Stimulated activated CD8-positive, alpha-beta memory T cell treated with anti-CD3 and anti-CD28 coated beads, Interleukin-15, amount 100 ng/mL, for 1 hour (primary cell): ENCODE measurements at places on chromosomes 5 and 9.

- no peak for DNase-seq
Measured at GRCh38 chr9:111945216-111945615, 48.6 kb downstream of the UGCG start.

DNA sequence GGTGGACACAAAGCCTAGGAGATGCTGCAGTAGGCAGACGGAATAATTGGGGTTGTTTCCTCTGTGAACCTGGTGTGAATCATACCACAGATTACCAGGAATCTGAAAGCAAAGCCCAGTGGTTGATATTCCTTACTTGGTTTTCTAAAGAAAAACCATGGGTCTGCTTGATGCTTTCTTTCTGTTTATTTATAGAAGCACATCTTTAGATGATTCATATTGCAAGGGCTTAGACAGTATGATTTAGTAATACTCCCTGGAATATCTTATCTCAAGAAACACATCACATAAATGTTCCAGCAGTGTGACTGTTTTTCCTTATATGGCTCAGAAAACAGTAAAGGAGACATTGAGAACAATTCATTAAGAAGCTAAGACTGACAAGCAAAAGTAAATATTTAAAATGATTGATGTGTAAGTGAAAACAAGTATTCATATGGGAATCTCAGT lies 623.3 kb downstream of the RAB3C start:
- no peak for DNase-seq

- no peak for DNase-seq
Measured at GRCh38 chr9:4515958-4516375, 25.7 kb downstream of the SLC1A1 start.

- no peak for DNase-seq
Measured at GRCh38 chr5:123705741-123706140, 193.8 kb downstream of the CSNK1G3 start.

- DNase-seq, result no peak
Measured at GRCh38 chr5:112691339-112691680, 46.4 kb upstream of the APC start.

GRCh38 chr9:72145733-72146505 lies 3.3 kb upstream of the GDA start:
- no peak for DNase-seq
